ENCODE measurements at places on chromosomes 16 and 17. TPM values are rescaled to one million over a fixed set of nuclear protein-coding genes. Genes with fewer than 3 reads are reported as not detected.

Gene TMC6
- total RNA-seq = not detected

Gene KRT16
- 0.88 TPM for total RNA-seq

Gene HBA1
- not detected for total RNA-seq

Gene COASY
- total RNA-seq = 17.8 TPM

- DNase-seq = no peak
These were observed 37.2 kb downstream of the SLC38A8 start for GRCh38 chr16:84005391-84005790.

DNA sequence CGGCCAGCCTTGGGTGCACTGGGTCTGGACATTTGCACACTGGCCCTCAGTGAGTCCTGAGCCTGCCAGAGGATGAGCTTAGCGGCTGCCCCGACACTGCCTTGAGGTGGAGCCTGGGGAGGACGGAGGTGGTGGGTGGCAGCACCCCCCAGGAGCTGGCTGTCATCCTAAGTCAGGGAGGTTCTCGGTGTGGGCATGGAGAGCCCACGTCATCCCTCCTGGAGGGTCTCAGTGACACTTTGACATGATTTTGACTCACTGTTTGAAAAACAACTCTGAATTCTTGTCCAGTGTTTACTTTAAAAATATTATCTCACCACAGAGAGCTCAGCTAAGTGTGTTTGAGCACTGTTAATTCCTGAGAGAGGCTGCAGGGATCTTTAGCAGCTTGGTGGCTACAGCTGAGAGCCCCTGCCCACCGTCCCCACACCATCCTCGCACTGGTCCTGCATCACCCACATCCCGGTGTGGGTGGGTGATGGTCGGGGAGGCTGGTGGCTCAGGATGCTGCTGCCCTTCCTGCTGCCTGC is 63.1 kb downstream of the BANP start:
- DNase-seq = no peak

- no peak for DNase-seq
These were observed 37.0 kb downstream of the STX8 start for GRCh38 chr17:9538626-9539025.

GRCh38 chr16:72560617-72561016 is 388.7 kb upstream of the PMFBP1 start:
- no peak for DNase-seq

DNA sequence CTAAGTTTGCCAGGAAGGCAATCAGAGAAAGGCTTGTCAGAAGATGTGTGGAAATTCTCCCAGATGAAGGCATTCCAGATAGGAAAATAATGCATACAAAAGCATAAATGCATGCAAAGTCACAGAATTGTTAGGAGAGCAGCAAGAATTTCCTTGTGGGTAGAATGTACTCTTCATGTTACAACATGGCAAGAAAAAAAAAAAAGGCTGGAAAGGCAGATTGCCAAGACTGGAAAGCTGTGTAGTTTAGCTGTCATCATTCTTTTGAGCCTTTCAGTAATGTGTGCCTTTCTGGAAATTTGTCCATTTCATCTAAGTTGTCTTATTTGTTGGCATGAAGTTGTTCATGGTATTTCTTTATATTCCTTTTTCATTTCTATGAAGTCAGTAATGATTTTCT is 71.0 kb upstream of the EFCAB3 start:
- no peak for DNase-seq

DNA sequence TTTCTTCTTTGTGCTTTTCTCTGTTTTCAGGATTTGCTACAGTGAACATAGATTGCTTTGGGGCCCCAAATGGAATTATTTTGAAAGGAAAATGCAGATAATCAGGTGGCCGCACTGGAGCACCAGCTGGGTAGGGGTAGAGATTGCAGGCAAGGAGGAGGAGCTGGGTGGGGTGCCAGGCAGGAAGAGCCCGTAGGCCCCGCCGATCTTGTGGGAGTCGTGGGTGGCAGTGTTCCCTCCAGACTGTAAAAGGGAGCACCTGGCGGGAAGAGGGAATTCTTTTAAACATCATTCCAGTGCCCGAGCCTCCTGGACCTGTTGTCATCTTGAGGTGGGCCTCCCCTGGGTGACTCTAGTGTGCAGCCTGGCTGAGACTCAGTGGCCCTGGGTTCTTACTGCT is 1.2 kb downstream of the STH start:
- DNase-seq = no peak

- DNase-seq = no peak
These were observed 43.5 kb downstream of the PLXDC1 start for GRCh38 chr17:39107973-39108372.

All from RPMI7951 (cell line).